ENCODE measurements at places on chromosomes 11 and 22.

DNA sequence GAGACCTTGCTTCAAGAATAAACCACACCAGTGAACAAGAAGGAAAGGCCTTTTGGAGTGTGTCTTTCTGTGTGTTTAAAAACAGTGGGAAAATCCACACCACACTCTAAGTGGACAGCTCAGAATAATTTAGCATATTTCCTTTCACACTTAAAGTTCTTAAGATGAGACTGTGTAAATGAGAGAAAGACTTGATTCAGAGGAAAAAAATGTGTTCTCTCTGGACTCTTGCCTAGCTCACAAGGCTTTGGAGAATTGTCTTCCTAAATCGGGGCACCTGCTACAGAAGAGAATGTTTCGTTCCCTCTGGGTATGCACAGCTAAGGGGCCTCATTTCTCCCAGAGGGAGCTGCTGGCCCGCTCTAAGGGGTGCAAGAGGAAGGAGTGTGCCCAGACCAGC lies 28.4 kb upstream of the CRTAM start:
- no peak for DNase-seq

- DNase-seq: peak; percentile 94
These were observed at the start of gene SNX19 for GRCh38 chr11:130916238-130916855. Gene SNX19, minus strand, starts transcription at chr11:130916479. Its CDS starts 540 bp downstream, at chr11:130915939.

- DNase-seq: no peak
These were observed 90.6 kb upstream of the FGF3 start for GRCh38 chr11:69909561-69910518.

DNA sequence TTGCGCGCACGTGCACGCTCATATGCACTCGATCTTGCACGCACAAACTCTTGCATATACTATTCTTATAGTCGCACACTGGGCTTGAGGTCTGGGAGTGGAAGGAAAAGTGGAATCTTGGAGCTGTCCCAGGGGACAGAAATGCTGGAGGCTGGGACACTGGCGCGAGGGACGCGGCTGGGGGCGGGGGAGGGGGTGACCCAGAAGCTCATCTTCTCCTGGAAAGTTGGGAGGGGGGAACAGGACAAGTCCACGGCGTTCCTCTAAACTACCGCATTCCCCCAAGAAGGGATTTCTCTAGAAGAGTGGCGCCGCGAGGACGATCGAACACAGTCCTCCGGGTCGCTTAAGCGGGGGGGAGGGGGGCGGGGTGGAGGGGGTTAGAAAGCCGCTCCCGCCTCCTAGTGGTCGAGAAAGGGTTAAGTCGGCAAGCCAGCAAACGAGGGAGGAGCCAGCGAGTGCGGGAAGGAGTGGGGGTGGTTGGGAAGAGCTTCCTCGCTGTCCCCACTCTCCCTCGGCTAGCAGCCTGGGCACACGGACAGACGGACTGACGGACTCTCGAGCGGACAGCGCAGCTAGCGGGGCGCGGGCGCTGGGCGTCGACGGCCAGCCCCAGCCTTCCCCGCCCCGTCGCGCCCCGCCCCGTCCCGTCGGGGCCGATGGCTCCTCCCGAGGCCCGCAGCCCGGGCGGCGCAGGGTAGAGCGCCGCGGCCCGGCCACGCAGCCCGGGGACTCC lies at the start of gene RTN4RL2:
Gene RTN4RL2 (plus strand): TSS at position 507 of the 736 bp plus-strand sequence. CDS start 338 bp downstream, outside the sequence.
- DNase-seq: peak; percentile 33

DNA sequence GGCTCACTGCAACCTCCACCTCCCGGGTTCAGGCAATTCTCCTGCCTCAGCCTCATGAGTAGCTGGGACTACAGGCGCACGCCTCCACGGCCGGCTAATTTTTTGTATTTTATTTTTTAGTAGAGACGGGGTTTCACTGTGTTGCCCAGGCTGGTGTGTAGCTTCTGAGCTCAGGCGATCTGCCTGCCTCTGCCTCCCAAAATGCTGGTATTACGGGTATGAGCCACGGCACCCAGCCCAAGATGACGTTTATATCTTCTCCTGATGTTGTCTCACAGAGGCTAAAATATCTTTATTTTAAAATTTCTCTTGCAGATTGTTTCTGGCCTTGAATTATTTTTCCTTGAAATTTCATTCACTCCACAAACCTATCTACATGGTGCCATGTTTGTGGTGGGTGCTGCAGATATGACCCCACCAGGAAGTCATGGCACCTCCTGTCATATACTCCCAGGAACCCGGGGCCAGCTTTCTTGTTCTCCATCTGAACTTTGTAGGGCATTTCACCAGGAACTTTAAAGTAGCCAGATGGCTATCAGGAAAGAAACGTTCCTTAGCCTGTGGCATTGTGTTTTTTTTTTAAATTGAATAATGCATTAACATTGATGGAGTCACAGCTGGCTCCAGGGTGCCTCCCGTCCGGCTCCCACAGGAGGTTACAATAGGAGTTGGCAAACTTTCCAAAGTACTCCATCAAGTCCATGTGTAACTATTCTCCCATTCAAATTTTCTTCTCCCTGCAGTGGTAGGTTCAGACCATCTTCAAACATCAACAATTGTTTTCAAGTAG lies 42.0 kb upstream of the LIPT2 start:
- DNase-seq: no peak

DNA sequence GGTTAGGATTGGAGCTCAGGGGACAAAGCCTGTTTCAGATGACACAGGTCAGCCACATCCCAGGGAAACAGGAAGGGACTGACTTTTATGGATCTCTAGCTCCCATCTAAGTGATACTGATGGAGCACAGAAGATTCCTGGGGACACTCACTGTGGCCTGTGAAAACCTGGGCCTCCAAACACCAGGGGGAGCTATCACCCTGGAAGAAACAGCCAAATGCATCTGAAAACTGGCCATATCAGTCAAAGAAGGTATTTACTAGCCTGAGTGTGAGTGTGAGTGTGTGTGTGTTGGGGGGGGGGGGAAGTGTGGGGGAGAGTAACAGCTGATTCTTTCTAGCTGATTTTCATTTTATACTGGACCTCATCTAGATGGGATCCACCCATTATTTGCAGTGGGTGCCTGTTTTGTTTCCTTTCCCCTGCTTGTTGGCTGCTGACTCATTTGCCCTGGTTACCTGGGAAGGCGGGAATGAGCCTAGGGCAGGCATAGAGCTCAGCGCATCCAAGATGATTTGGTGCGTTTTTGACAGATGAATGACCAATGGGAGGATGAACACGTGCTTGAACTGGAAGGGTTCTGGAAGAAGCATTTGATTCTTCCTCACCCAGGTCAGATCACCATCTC lies 284.0 kb downstream of the KIRREL3 start:
- DNase-seq: peak; percentile 8

- DNase-seq: no peak
These were observed 44.9 kb upstream of the CARS1 start for GRCh38 chr11:3101921-3102640.

DNA sequence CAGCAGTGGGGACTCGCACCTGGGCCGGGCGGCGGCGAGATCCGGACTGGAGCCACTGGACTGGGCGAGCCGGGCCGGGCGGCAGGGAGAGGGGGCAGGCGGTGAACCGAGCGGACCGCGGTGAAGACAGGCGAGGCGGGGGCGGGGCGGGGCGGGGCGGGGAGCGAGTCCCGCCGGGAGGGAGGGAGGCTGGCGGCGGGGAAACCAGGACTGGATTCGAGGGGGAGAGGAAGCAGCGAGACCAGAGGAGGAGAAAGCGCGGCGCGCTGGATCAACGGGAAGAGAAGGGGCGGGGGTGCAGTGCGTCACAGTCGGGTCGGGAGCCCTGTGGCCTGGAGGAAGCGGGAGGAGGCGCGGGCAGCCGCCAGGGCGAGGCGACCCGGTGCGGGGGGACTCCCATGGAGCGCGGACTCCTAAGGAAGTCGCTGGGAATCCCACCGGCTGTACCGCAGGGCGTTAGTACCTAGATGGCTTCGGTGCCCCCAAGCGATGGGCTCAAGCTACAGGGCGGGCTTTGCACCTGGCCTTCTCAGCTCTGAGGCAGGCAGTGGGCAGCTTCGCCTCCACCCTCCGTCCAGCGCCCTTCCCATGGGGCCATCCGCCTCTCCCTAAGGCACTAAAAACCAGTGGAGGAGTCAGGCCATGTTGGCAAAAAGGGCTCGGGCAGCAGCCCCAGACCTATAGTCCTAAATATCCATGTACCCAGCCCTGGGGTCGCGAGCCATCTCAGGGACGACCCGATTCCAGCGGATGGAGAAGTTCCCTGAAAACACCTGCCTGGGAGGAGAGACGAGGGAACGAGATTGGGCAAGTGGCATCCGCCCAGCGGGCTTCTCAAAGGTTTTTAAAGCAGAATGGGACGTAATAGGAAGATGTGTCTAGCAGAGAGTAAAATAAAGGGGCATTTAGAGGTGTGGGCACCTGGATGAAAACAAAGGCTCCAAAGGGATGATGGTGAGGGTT lies at the start of gene TMEM121B:
Gene TMEM121B (minus strand): TSS at position 128 of the 963 bp plus-strand sequence. CDS start 233 bp downstream, outside the sequence.
- DNase-seq: no peak

DNA sequence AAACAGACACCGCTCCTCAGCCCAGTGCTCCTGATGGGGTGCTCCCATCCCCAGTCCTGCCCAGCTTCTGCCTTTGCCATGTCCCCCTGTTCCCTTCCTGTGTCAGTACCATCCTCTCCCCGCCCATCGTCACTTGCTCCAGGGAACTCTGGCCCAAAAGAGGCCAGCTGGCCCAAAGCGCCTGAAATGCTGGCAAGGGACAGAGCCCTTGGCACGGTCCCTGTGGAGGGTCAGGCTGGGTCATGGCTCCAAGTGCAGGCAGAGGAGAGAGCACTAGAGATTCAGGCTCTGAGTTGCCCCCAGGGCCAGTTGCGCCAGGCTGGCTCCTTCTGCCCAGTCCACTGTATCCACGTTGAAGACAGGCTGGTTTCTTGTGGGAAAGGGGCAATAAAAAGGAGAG lies 8.4 kb upstream of the HDHD5 start:
- DNase-seq: no peak

DNA sequence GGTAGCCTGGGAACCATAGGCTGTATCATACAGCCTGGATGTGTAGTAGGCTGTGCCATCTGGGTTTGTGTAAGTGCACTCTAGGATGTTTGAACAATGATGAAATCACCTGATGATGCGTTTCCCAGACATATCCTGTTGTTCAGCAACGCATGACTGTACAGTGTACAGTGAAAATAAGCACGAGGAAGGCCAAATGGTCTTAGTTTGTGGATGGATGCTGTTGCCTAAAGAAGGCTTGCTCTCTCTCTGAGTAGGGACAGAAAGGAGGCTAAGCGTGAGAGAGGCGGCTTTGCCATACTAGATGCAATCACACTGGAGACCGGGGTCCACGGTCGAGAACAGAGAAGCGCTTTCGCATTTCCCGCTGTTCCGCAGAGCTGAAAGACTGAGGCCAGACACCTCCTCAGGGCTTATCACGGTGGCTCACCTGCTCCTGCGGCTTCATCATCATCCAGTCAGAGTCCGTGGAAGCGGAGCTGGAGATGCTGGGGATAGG lies 27.6 kb upstream of the APLP2 start:
- DNase-seq: no peak

- DNase-seq: no peak
These were observed 25.5 kb downstream of the MYEOV start for GRCh38 chr11:69319255-69320106.

All from CD4-positive, alpha-beta T cell treated with Interleukin-10 for 1 hour (primary cell).